ENCODE measurements at places on chromosomes 13 and 19.
A peak's percentile ranks its signal among the peaks of the same experiment; 100 is the strongest.

- DNase-seq = peak; percentile 30
Measured at GRCh38 chr13:25218019-25218418, 45.9 kb upstream of the AMER2 start.

DNA sequence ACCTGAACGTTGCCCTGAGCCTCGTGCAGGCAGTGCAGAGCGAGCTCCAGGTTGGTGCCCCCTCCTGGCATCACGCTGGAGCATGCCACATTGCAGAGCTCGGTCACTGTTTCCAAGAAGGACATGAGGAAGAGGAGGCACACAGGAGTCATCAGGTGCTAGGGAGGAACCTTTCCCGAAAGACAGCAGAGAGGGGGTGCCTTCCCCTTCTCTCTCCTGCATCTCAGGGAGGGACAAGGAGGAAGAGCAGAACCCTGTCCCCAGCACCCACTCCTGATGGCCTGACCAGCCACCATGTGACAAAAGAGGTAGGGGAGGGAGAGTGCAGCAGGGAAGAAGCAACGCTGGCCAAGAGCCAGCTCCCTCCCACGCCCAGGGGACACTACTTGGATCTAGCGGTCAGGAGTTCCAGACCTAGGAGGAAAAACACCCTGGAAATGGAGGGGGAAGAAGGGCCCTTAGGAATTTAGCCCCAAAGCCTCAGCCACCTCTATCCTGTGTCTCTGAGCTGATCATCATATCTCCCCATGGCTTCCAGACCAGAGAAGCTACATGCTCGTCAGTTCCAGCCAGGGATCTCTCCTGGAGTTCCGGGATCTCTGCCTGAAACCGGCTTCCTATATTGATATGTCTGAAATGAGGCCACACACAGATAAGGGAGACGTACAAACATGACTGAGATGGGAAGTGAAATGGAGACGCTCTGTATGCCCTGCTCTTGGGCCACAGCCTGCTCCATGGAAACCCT, 17.0 kb upstream of the NAPA start:
- DNase-seq = no peak

- DNase-seq = no peak
Measured at GRCh38 chr19:11256189-11256588, 6.1 kb downstream of the DOCK6 start.

GRCh38 chr19:31664997-31665396, 315.8 kb upstream of the TSHZ3 start:
- no peak for DNase-seq

GRCh38 chr13:64206430-64207225, 2791.0 kb upstream of the PCDH20 start:
- DNase-seq = no peak

DNA sequence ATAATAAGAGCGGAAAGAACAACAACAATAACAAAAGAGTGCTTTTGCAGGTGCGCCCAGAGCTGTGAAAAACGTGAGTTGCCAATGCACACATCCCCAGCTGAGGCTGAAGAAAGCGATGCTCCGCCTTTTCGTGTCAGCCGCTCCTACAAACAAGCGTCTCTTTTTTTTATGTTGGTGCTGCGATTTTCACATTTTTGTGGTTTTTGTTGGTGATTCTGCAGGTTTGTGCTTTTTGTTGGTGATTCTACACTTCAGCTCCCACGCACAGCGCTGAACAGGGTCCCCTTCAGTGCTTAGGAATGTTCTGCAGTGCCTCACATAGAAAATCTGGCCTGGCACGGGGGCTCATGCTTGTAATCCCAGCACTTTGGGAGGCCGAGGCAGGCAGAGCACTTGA, 7.3 kb upstream of the SBK3 start:
- no peak for DNase-seq

DNA sequence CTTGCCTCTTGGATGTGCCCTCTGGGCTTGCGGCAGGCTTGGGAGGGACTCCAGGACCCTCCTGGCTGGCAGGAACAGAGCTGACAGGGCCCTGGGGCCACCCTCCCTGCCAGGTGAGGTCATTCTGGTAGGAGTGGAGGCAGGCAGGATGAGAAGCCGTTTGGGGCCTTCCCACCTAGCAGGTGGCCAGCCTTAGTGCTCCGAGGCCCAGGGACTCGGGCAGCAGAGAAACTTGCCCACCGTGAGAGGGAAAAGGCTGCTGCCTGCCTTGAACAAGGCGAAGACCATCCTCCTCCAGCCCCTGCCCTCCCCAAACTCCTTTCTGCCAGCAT, 8.5 kb downstream of the RFX1 start:
- no peak for DNase-seq

DNA sequence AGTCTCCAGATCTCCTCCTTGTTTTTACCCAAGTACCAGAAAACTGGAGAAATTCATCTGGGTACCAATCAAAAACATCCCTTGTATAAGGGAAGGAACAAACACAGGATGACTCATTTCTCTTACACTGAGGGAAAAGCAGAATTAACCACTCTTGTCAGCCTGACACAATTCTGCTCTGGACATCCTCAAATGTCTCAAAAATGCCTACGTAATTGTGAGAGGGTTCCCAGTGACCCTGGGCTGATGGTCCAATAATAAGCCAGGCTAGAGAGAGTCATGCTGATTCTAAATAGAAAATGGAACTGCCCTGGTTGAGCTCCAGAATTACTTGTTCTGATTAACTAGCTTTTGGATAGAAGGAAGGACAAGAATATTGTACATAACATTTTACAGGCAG, 14.5 kb downstream of the ZNF708 start:
- DNase-seq = peak; percentile 39

DNA sequence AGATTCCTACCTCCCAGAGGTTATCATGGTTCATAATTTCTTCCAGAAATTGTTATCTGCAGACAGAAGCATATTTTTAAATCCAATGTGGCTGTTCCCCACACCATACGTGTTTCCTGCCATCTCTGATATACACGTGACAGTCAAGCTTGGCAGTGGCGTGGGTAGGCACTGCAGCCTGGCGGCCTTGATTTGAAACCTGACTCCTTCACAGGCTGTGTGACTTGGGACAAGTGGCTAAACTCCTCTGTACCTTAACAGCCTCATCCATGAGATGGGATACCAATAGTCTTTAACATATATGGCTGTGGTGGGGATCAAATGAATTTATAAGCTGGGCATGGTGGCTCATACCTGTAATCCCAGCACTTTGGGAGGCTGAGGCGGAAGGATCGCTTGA, 33.2 kb downstream of the DPF1 start:
- no peak for DNase-seq

GRCh38 chr19:19552798-19553197, 14.7 kb downstream of the CILP2 start:
- peak; percentile 76 for DNase-seq

DNA sequence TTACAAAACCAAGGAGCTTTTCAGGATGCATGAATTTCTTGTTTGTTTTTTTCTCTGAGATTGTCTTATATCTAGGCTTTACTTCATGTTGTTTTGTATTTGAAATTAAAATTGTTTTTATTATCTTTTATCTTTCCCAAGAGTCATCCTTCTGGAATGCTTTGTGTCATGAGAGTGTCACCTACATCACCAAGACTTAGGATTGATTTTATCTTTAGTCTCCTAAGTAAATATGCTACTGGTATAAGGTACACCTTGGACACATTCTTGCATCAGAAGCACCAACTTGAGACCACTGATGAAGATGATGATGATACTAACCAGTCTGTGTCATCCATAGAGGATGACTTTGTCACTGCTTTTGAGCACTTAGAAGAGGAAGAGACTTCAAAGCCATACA, 26.4 kb downstream of the AKAP11 start:
- no peak for DNase-seq

- peak; percentile 43 for DNase-seq
Measured at GRCh38 chr19:40217934-40218890, at the start of gene TTC9B. Gene TTC9B, minus strand, starts transcription at chr19:40218384. Its CDS starts 3 bp downstream, at chr19:40218381.

- no peak for DNase-seq
Measured at GRCh38 chr19:45119582-45119981, 26.6 kb downstream of the PPP1R37 start.

GRCh38 chr19:38649305-38650171, 2.1 kb downstream of the ACTN4 start:
- no peak for DNase-seq

DNA sequence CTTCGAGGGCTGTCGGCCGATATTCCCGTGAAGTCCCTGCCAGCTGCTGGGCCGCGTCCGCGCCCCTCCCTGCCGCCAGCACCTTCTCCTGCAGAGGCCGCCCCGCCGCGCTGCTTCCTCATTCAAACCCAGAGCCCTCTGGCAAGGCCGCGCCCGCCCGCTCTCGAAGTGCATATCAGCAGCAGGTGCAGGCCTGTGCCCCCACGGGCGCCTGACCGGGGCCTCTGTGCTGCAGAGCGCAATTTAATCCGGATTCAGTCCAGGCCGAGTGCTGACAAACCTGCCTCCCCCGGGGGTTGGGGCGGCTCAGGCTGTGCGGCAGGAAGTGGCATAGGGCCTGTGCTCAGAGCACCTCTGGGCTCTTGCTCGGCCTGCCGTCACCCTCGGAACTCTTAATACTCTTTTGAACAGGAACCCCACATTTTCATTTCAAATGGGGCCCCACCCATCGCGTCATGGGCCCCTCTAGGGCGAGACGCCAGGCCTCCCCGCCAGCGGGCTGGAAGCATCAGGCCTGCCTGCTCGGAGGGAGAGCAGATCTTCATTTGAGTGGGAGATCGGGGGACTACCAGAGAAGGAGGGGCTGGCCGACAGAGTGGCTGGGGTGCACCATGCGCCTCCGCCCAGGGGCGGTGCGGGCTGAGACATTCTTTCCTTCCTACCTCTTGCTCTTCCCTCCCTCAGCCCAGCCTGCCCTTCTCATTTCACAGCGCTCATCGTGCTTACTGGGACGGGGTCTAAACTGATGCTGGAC, 125.7 kb downstream of the TNFRSF19 start:
- no peak for DNase-seq

DNA sequence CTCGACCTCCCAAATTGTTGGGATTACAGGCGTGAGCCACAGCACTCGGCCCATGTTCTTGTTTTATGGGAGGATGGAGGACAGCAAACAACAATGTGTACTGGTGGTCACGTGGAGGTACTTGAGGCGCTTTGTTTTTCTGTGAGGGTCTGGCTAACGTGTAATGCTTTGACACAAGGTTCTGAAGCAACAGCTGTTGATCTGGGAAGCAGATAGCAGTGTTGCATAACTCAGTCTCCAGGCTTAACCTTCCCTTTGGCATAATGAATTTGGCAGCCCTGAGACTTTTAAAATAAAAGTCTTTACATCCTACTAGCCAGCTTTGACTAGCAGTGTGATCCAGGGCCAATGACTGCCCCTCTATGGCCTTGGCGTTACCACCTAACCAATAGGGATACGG, 6.9 kb upstream of the ZNF580 start:
- DNase-seq = no peak

DNA sequence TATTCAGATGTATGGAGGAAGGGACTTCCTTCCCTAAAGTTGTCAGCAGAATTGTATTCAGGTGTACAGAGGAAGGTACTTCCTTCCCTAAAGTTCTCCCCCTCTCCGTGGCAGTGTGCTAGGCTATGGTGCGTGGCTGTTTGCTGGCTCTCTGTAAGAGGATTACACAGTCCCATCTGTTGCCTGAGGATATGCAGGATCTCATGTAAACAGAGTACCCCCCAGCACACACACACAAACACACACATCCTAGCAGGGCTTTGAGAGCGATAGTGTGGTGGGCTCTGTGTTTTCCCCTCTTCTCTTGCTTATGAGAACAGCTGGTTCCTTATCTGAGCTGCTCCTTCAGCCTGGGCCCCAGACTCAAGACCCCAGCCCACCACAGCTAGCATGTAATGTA, 10.3 kb downstream of the NEK5 start:
- no peak for DNase-seq

DNA sequence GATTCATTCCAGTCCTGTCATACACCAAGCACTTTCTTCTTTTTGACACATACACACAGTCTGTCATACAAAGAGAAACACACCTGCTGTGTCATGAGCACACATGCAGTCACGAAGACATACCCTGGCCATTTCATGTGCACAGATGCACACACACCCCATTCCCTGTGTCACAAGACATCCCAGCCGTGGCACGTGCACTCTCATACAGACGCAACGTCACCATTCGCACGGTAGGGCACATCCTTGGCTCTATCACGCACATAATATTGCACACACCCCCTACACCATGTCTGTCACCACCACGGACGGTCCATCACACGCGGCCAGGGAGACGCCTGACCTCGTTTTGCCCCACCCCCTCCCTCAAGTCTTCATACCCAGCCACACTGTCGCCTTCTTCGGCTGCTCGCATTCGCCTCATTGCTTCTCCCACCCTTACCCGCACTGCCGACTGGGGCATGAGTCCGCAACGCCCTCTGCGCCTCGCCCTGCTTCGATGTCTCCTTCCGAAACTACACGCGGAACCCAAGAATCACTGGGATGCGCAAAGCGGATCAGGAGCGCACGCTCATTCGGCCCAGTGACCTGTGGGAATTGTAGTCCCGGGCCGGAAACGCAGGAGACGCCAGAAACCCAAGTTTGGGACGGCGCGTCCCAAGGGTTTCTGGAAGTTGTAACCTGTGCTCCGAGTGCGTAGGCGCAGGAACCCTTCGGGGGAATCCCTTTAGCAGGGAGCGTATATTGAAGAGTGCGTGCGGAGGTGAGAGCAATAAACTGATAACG, 6.8 kb upstream of the ZNF283 start:
- peak; percentile 57 for DNase-seq

GRCh38 chr13:111177081-111177711, 62.1 kb downstream of the ARHGEF7 start:
- peak; percentile 14 for DNase-seq

GRCh38 chr13:31538067-31539042, 201.0 kb upstream of the RXFP2 start:
- DNase-seq = peak; percentile 71

- no peak for DNase-seq
Measured at GRCh38 chr13:91804724-91805123, 406.3 kb downstream of the GPC5 start.

GRCh38 chr19:17953316-17953801, 13.5 kb upstream of the KCNN1 start:
- no peak for DNase-seq

DNA sequence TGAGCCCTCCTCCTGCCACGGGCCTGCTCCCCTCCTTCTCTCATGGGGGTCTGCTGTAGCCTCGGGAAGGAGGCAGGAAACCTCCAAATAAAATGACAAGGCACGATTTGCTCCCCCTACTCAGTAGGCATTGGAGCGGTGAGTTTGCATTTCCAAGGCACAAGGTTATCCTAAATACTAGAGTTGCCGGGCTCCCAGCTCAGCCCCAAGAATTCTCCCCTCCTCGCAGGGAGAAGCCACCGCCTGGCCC, 1.5 kb downstream of the CEBPA start:
- no peak for DNase-seq
